ENCODE measurements at places on chromosomes 5 and 9.

DNA sequence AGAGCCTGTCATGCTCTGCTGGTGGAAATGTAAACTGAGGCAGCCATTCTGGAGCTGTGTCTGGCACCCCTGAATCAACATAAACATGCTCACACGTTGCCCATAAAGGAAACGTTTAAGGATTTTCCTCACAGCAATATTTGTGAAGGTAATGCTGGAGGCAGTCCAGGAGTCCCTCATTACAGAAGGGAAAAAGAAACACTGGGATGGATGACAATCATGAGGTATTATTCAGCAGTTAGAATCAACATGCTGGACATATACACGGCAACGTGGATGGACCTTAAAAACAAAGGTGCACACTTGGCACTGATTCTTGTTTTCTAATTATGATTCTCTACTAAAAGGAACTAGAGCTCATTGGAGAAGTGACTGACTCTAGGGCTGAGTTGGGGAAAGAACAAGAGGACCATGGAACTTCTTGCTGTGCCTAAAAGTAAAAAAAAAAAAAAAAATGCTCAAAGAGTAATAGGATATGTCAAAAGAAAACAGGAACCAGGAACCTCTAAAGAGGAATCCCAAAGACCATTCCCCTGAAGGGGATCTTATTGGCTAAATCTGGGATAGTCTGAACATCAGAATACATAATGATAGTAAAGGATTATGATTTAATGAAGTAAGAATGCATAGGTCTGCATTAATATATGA, 18.6 kb downstream of the B4GALT1 start:
- DNase-seq: no peak

DNA sequence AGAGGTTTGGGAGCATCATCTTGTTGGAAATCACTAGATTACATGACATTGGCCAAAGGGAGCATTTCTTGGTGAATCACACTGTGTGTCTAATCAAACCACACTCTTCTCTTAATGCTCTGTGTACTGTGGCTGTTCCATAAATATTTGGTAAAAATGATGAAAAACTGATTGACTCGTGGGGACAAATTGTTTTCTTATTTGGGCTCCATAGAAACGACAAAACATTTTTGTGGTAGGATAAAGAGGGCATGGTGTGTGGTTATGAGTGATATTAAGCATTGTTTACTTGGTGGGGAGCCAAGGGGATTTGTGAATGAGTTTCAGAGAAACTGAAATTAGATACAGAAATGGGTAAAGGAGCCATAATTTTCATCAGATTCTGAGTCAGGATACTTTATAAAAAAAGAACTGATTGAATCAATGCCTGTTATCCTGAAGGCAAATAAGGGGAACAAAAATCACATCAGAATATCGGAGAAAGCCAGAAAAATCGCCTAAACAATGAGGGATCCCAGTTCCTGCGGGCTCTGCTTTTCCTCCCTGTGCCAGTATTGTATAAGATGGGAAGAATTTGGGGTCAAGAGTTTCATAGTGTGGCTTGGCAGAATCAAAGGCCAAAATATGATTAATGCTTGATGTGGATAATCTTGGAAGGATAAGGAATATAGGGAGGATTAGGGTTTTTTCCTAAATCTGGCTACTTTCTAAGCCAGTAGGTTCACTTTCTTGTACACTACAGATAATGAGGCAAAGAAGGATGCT, 33.3 kb downstream of the FBXL7 start:
- peak; percentile 69 for DNase-seq

GRCh38 chr9:77011973-77012821, 7.3 kb upstream of the FOXB2 start:
- peak; percentile 48 for DNase-seq

DNA sequence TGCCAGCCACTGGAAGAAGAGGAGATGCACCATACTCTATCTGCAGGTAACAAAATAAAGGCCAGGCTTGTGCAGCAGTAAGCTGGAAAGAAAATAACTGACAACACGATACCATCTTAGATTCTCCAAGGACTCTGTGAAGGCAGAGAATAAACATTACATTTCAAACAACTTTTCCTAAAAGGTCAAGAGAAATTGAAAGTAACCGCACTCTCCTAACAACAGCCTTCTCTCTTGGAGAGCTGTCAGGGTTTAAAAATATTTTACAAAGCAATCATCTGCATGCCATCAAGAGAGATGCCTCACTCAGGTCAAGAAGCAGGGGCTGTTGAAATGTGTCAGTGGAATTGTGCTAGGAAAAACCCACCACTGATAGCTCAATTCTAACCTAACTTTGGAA, 13.5 kb upstream of the TTLL11 start:
- no peak for DNase-seq

- no peak for DNase-seq
Measured at GRCh38 chr5:177405805-177406204, 3.6 kb downstream of the F12 start.

DNA sequence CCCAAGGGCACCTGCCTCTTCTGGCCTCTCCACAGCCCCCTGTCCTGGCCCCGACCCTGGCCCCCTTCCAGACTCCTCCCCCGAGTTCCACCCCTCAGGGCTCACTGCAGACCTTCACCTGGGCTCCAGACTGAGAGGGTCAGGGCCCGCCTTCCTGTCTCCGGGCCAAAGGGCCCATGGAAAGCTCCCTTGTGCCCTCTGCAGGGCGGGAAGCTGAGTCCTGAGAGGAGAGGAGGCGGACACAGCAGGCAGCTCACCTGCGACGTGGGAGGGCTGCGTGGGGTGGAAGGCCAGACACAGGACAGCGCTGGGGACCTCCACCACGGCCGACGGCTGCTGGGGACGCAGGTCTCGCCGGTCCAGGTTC, 20.6 kb downstream of the DYNC2I2 start:
- no peak for DNase-seq

GRCh38 chr9:31078175-31078574, 1306.3 kb upstream of the ACO1 start:
- DNase-seq: no peak

DNA sequence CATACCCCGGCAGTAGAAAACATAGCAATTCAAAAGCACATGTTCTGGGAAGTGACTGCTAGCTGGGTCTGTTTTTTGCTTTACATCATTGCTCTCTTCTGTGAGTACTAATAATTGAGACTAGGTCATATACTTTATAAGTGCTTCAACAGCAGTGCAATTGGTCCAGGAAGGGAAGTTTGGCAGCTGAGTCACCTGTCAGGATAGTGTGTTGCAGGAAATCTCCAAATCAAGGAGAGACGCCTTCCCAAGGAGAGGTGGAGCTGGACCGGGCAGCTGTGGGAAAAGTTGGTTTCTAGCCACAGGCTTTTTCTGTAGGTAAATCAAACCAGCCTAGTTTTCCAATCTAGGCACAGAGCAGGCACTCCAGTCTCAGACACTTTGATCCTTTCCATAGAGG, 330.1 kb downstream of the ENC1 start:
- no peak for DNase-seq

DNA sequence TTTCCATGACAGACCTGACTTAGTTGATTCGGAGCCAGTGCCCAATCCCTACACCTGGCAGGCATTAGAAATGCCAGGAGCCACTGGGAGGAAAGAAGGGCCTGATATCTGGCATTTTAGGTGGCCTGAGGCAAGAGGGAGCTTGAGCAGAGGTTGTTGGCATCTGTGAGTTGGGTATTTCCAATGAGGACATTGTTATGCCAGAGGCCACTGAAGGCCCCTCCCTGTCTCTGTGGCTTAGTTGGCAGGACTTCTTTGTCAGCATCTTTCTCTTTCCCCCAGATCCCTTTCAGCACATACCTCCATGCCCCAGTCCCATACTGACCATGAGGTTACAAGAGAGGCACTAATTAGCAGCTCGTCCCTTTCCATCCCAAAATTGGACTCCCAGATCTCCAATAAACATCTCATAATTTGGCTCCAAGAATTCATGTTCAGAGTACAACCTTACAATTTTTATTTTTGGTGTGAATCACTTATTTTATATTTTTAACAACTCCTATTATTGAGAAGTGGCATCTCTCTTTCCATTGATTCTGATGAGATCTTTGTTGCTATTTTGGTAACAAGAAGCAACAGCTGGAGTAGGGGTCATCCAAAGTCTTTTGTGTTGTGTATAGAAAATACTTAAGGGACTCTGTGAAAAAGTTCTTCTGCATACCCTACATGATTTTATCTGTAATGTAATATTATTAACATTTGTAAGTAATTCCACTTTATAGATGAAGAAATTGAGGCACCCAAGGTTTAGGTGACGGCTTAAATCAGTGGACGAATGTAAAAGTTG, 68.6 kb upstream of the MAP3K1 start:
- DNase-seq: no peak

DNA sequence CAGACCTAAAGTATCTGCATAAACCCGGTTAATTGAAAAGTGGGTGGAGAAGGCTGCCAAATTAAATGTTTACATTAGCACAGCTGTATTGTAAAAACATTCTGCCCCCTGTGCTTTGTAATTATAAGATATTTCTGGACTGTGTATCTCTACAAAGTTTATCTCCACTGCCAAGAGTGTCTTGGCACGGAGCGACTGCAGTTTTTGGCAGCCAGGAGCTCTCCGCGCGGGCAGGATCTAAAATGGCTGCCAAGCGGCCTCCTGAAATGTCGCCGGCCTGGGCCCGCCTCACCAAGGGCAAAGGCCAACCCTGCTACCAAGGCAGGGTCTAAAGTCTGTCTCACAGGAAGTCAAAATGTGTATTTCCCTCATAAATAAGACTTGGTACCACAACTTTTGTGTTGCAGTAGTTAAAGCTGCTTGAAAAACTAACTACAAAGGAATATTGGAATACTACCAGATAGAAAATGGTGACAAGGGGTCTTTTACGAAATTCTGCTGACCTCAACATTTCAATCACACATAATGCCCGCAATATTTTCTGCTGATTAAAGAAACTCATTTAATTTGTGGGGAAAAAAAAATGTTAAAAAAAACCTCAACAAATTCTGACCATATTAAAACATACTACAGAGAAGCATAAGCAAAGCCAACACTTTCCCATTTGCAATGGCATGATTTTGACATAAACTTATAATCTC, 110.4 kb downstream of the NFIB start:
- no peak for DNase-seq

DNA sequence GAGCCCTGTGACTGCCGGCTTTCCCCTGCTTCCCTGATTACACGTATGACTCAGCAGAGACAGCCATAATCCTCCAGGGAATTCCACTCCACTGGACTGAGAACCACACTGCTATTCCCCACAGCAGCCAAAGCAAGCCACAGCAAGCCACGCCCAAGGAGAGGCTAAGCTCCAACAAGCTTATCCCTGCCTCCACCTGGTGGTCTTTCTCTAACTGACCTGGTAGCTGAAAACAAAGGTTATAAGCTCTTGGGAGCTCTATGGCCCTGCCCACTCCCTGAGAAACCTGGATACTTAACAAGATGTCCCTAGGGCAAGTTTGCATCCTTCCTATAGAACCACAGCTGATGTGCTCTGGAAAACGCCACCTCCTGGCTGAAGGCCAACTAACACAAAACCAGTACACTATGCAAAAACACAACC, 613.7 kb upstream of the CDH18 start:
- DNase-seq: no peak

DNA sequence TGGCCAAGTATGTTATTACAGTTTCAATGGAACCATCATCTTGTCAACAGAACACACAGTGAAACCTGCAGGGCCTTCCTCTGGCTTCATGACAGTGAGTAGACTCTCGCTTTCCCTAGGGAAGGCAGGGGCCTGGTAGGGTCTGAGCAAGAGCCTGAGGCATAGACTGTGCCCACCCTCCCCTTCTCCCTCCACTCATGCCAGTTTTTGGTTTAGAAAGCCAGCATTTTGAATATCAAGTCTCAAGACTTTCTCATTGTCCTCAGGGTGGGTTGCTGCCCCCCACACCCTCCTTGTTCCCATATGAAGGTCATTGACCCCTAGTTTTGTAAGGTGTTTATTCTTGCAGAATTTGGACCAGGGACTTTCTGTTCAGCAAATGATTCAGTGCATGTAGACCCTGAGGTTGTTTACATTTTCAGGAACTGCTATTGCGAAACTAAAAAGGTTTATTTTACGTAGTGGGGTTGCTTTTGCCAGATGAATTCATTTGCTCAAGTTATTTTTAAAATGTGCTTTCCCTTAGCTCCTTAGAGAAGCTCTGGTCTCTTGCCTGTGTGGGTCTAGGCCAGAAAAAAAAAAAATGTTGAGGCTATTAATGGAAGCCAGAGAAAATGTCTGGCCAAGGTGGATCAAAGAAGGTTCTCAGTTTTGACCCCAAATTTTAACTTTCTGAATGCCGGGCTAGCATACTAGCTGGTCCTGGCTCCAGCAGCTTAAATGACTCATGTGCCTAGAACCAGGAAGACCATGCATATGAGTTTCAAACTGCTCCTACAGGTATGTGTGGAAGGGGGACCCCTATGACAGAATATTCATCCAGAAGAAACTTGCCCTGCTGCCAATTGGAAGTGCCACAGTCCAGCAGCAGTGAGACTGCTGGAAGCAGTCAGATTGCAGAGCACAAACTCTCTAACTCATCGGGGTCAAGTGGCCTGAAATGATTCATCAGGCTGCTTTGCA, 10.1 kb upstream of the MOB3B start:
- peak; percentile 38 for DNase-seq
